ENCODE measurements at places on chromosomes 3 and 15.
A peak's percentile ranks its signal among the peaks of the same experiment; 100 is the strongest.

GRCh38 chr3:101146946-101147345 is 153.7 kb upstream of the ABI3BP start:
- peak; percentile 48 for DNase-seq

GRCh38 chr15:73165844-73166243 is 113.6 kb downstream of the NEO1 start:
- no peak for DNase-seq

DNA sequence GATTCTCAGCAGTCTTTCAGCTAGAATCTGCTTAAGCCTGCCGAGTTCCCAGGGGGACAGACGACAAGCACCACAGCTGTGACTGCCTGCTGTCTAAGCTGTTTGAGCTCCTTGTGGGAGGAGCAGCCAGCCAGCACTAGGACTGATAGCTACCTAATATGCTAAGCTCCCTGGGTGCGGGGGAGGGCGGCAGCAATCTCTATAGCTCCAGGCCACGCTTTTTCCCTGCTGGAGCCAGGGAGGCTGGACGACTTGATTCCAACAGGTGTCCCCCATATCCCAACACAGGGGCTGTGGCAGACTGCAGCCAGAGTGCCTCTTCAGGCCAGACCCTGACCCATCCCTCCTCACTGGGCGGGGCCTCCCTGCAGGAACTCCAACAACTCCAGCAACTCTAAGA is 134.1 kb upstream of the ARPP21 start:
- DNase-seq = no peak

DNA sequence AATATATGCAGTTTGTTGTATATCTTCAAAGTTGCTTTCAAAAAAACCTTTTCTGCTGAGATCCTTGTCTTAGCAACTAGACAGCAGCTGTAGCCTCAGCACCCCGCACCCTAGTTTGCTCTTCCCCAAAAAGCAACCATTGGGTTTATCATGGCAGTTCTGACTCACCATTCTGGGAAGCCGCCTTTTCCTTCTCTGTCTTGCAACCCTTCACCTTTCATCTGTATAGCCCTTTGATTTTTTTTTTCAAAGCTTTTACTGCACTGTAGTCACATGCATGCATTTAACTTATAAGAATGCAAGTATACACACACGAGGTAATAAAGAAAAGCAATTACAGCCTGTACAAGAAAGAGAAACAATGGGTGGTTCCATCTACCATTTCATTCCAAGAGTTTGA is 65.1 kb upstream of the THBS1 start:
- DNase-seq = no peak

GRCh38 chr3:187855131-187855530 is 109.9 kb upstream of the BCL6 start:
- DNase-seq = no peak

DNA sequence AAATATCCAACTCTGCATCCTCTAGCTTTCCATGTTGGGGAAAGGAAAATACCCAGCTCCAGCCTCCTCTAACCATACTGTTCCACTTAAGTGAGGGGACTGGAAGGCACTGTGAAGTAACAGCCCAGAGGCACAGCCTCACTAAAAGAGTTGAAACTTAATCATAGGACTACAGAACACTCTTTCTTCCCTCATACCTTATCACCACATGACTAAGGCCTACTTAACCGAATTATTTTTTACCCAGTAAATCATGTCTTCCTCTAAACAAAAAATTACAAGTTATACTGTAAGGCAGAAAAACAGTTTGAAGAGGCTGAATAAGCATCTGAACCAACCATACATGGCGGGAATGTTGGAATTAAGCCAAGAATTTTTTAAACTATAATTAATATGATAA is 207.4 kb upstream of the MME start:
- no peak for DNase-seq

DNA sequence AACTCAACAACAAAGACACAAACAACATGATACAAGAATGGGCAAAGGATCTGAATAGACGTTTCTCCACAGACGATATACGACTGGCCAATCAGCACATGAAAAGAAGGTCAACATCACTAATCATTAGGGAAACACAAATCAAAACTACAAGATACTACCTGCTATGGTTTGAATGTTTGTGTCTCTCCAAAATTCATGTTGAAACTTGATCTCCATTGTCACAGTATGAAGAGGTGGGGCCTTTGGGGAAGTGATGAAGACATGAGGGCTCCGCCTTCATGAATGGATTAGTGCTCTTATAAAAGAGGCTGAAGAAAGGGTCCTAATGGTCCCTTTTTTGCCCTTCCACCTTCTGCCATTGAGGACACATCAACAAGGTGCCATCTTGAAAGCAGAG is 32.3 kb downstream of the ACAP2 start:
- no peak for DNase-seq

DNA sequence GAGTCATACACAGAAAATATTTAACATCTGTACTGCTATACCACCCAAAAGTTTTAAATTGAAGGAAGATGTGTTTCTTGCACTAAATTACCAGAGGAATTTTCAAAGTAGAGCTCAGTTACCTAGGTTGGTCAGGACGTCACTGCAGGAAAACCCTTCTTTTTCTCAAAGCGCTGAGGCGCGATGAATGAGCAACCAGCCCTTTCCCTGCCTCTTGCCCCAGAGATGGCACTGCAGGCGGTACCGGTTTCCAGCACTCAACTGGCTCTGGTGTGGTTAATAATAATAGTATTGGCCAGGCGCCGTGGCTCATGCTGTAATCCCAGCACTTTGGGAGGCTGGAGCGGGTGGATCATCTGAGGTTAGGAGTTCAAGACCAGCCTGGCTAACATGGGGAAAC is 49.3 kb downstream of the HES1 start:
- no peak for DNase-seq

DNA sequence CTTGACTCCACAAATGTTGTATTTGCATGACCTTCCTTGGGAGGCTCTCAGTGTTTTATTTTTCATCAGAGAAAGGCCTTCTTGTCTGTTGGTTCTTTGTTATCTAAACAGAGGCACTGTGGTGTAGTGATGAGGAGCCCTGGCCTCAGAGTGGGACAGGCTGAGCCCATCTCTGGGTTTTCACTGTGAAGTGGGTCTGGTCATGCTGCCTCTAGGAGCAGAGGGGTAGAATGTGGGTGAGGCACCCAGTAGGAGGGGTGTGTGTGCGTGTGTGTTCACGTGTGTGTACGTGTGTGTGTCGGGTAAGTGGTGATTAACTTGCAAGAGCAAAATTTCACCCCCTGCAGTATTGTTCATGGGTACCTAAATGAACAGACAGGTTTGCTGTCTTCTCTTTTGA is 14.4 kb downstream of the KLF13 start:
- DNase-seq = no peak

GRCh38 chr15:39761006-39761405 is 21.6 kb downstream of the FSIP1 start:
- no peak for DNase-seq

DNA sequence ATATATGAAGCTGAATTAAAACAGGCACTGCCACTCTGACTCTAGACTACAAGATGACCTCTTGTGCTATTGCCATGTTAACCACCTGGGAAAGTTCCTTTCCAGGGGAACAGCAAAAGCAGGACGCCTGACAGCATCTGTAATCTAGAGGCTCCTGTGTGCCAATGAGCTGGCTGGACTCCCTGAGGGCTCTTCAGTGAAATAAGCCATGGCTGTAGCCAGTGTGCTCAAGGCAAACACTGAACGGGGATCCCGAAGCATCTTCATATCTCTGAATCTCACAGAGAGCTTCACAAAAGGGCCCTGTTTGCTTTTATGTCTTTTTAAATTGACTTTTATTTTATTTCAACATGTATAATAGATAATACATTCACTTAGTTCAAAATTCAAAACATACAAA is 57.2 kb downstream of the BFSP2 start:
- no peak for DNase-seq

- no peak for DNase-seq
Observed at GRCh38 chr15:38843051-38843501, 278.5 kb upstream of the RASGRP1 start.

Measured in AML-193 (cell line).